Esophagus mucosa (tissue), 1 donor: ENCODE measurements at places on chromosomes 2 and 18. TPM values are rescaled to one million over a fixed set of nuclear protein-coding genes. Genes with fewer than 3 reads are reported as not detected.

DNA sequence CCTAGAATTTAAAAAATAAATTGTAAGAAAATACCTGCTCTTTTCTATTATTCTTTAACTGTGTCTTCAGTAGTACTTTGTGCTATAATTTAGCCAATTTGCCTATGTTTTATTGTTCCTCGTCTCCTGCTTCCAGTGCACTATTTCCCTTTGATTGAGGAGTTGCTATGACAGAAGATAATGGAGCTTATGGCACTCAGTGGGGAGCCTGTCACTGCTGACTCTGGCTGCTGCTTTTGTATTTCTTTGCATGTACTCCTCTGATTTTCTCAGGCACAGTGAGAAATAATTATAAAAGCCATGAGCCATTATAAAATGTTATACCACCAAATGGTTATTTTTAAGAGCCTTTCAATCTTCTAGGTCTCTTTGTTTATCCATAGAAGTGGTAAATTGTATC, 1310.8 kb upstream of the SLC39A10 start:
- ATAC-seq, result no peak

- no peak for ATAC-seq
These were observed 13.0 kb downstream of the DTNA start for GRCh38 chr18:34723143-34723542.

DNA sequence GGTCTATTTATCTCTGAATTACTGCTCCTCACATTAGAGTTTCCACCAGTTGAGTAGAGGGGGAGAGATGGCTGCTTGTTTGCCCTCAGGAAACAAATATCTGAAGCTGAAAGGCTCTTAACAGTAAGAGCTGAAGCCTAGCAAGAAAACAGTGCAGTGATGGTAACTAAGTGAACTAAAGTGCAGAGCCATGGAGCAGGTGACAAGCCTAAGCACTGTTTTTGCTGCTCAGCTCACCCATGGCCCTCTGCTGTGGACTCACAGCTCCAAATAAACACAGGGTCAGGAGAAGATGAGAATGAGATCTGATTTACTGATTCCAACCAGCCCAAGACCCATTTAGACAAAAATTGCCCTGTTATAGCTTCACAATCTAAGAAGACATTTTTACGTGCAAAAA, 118.4 kb downstream of the ETAA1 start:
- no peak for ATAC-seq

DNA sequence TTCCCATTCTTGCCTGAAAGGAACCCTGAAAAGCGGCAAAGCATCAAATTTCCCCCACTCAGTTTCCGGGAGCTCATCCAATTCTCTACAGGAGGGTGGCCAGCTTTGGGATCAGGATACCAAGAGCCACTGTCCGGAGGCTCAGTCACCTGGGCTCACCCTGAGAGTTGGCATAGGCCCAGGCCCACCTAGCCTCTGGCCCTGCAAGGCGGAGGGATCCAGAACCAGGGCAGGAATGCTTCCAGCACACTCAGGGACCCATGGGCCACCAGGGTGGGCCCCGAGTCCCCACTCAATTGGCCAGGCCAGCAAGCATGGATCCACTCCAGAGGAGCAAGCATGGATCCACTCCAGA, 432.9 kb upstream of the MYT1L start:
- ATAC-seq, result no peak

DNA sequence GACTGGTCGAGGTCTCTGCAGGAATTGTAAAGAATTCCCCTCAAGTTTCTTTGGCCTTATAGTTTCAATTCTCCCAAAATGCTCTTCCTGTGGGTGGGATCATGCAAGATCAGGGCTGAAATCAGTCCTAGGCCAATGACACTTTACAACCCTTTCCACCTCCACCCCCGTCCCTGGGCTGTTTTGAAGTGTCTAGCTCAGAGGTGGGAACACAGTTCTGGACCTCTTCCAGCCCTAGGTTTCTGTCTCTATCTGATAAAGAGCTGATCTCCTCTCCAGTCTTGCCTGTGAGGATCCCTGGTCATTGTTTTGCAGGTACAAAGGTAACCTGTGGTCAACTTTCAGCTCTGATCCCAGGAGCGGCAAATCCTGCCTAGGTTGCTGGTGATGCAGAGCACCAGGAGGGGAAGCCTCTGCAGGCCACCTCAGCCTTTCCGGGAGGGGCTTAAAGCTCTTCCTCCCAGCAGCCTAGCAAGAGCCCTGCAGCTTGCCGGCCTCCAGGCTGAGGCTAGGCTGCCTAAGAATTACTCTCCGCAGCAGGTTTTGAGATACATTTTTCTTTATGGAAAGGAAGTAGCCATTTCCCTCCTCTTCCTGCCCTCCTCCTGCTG, 69.8 kb upstream of the WIPF1 start:
- ATAC-seq, result no peak

- ATAC-seq, result no peak
These were observed 20.8 kb upstream of the CIDEA start for GRCh38 chr18:12233378-12233777.

DNA sequence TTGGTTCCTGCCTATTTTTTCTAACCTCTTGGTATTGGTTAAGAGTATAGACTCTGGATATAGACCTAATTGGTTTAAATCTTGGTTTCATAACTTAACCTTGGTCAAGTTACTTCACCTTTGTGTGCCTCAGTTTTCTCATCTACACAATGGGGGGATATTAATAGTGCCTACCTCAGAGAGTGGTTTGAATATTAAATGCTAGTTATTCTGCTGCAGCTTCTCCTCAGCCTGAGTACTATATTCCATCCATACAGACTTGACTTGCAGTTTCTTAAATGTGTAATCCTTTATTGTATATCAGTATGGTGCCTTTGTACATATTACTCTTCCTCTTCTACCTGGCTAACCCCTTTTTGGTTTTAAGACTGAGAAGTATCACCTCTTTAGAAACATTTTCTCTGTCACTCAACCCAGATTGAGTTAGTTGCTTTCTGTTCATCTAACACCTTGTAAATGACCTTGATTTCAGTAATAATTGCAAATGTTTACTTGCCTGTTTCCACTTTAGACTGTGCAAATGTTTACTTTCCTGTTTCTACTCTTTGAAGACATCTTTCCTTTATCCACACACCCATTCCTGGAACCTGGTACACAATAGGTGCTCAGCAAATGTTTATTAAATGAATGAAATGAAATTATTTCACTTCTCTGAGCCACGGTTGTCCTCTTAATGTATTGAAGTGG, 6.6 kb downstream of the ACVR2A start:
- no peak for ATAC-seq

- peak; percentile 26 for ATAC-seq
These were observed 57.2 kb downstream of the HS6ST1 start for GRCh38 chr2:128261245-128262128.

GRCh38 chr18:3723554-3723953, 273.6 kb downstream of the TGIF1 start:
- ATAC-seq, result no peak

- ATAC-seq, result no peak
These were observed 212.1 kb upstream of the ZNF521 start for GRCh38 chr18:25563816-25564683.

- no peak for ATAC-seq
These were observed 196.0 kb upstream of the SPHKAP start for GRCh38 chr2:228377533-228377932.

The RPE gene
- 43.2 TPM for total RNA-seq

The TRIB2 gene
- 12.7 TPM for total RNA-seq

The SLC39A10 gene
- total RNA-seq, result 6.1 TPM

The RIT2 gene
- total RNA-seq, result not detected

GRCh38 chr2:132609101-132609890, 60.7 kb downstream of the LYPD1 start:
- ATAC-seq, result no peak

The TYW5 gene
- total RNA-seq, result 4.5 TPM

The FOXD4L1 gene
- 0.16 TPM for total RNA-seq

- ATAC-seq, result no peak
These were observed 139.3 kb upstream of the CTNNA2 start for GRCh38 chr2:79373358-79374130.

DNA sequence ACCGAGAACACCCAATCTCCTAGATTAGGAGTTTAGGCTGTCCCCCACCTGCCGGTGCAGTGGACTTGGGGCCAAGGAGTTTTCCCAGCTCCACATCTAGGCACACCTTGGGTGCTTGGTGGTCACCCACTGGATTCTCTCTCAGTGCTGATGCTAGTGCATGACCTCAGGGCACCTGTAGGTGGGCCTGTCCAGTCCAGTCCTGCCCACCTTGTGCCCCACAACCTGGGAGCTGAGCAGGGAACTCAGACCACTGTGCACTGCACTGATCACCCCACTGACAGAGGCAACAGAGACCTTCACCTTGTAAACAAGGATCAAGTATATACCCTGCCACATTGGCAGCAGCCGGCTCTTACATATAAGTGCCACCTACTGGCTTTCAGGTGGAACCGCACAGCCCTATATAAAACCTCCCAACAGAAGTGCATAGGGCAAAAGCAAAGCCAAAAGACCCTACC, 12.7 kb upstream of the CDH19 start:
- ATAC-seq, result peak; percentile 13

DNA sequence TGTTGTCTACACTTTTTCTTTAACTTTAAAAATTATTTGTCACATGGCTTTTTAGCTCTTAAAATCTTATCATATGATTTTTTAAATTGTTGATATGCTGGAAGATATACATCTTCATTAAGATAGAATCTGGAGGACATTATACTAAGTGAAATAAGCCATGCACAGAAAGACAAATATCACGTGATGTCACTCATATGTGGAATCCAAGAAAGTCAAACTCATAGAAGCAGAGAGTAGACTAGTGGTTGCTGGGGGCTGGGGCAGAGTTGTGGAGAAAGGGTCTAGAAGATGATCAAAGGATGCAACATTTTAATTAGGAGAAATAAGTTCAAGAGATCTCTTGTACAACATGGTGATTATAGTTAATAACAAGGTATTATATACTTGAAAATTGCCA, 280.9 kb downstream of the GULP1 start:
- ATAC-seq, result no peak

The DUSP28 gene
- 3.7 TPM for total RNA-seq
